ENCODE measurements at places on chromosomes 7 and 10. TPM values are rescaled to one million over a fixed set of nuclear protein-coding genes. Genes with fewer than 3 reads are reported as not detected.

Gene HOXA6
- 12.5 TPM for total RNA-seq

Gene SNX13
- 97.6 TPM for total RNA-seq

DNA sequence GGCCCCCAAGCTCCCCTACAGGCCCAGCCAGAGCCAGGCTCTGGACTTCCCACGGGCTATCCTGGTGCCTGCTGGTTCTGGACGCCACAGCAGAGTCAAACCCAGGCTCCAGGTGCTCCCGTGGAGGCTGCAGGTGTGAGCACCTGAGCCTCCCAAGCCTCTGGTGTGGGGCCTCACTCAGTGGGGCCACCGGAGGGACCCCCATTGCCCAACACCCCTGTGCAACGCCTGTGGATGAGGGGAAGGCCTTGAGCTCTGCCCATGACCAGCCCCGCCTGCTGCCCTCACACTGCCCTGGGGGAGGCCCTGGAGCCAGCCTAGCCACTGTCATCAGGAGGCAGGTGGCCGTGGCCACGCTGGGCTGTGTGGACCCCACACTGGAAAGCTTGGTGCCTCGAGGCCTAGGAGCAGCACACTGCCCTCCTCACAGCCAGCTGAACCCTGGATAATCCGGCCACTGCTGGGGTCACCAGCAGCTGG lies 229.3 kb downstream of the MAD1L1 start:
- no peak overlapping the region for H3K4me3 ChIP-seq
- no peak for DNase-seq

DNA sequence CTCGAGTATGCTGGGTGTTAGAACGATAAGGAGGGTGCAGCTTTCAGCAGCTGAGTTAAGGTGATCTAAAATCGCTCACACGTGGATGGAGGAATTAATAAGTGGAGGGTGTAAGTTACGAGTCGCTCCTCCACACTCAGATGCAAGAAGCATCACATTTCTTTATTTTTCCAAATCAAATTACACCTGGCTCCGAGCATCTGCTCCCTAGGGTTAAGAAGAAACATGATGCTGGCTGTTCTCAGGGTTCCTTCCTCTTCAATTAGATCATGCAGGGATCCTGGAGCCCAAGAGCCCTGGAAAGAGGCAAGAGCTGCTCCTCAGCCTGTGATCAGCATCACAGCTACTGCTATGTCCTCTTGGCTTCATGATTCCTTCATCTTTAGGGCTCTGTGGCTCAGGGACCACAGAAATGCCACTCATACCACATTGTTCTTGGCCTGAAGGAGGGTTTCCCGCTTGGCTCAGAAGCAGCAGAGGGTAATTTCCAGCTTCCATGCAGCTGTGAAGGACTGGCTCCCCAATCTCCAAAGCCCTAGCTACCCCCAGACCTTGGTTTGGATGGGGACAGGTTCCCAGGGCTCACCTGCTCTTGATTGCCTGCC lies 235.9 kb upstream of the ZNF32 start:
- no peaks in the 10 kb centered on the region for H3K36me3 ChIP-seq
- peaks cover 6% of the 10 kb centered on the region for H3K4me1 ChIP-seq
- no peaks in the 10 kb centered on the region for H3K27me3 ChIP-seq
- no peak overlapping the region for H3K4me3 ChIP-seq

DNA sequence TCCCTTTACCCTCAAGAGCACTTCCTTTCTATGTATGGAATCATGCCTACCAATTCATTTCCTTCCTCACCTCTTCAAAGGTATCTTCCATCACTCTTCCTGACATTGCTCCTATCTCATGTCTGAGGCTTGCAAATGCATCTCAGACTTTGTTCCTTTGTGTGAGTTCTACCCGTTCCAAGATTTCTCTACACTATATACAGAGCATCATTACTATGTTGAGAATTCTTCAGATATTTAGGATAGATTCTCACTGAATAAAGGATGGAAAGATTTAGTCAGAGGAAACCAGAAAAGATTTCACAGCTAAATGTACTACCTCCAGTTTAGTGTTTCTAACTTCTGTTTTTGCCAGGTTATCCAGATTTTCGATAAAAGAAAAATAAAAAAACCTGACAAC lies 462.7 kb downstream of the PHTF2 start:
- no peaks in the 10 kb centered on the region for H3K27me3 ChIP-seq
- H3K36me3 ChIP-seq, result no peaks in the 10 kb centered on the region
- H3K4me1 ChIP-seq, result peaks cover 3% of the 10 kb centered on the region
- DNase-seq, result no peak
- no peak overlapping the region for H3K27ac ChIP-seq

DNA sequence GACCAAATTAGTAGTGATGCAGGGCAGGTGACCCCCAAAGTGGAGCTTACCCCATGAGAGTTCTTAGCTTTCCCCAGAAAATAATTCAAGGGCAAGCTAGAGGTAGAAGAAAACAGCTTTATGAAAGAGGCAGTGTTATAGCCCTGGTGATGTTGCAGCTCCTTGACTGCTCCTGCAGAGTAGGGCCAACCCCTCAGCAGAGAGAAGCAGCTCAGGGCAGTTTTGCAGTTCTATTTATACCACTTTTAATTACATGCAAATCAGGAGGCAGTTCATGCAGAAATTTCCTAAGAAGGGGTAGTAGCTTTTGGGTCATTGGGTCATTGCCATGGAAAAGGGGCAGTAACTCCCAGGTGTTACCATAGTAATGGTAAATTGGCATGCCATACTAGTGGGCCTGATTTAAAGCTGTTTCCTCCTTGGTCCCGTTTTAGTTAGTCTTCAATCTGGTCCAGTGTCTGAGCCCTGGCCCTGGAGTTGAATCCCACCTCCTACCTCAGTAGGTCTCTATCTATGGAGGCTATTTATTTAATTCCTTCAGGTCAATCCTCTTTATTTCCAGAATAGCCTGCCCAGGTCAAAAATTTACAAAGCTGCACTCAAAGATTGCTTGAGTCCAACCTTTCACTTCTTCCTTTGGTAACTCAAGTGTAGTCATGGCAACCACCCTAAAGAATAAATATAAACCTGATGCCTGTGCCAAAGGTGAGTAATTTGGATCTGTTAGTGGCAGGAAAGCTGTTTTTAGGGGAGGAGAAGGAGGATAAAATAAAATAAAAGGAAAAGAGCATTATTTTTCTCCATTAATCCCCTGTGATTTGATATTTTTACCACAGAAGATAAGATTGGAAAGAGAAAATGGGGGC lies 29.5 kb downstream of the PLXDC2 start:
- no peaks in the 10 kb centered on the region for H3K36me3 ChIP-seq
- no peak overlapping the region for H3K4me3 ChIP-seq
- H3K4me1 ChIP-seq, result peaks cover 4% of the 10 kb centered on the region
- H3K27me3 ChIP-seq, result no peaks in the 10 kb centered on the region

DNA sequence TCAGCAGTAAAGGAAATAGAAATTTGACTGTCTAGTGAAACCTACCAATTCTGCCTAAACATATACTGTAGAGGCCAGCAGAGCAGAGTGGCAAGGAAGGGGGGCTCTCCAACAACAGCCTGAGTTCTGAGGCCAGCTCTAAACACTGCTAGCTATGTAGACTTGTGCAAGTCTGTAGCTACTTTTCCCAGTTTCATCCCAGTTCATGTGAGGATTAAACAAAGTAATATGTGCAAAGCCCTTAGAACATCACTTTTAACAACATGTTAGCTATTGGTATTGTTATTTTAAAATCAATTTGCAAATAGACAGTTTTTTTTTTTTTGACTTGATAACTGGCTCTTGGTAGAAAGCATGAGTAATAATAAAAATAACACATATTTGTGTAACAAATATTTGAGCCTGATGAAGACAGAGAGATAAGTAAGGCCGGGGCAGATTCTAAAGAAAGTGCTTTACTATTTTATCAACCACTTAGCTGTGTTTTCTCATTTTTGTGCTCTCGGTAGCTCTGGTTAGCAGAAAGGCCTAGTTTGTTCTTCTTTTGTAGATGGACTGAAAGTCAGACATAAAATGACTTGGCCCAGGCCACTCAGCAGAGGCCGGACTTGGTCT lies 9.3 kb downstream of the CHST12 start:
- H3K27me3 ChIP-seq, result no peaks in the 10 kb centered on the region
- no peak overlapping the region for H3K27ac ChIP-seq
- DNase-seq, result no peak
- no peak overlapping the region for H3K4me3 ChIP-seq
- no peaks in the 10 kb centered on the region for H3K36me3 ChIP-seq

GRCh38 chr10:114894911-114895310 lies 43.1 kb upstream of the TRUB1 start:
- DNase-seq, result peak; percentile 75
- no peak overlapping the region for H3K4me3 ChIP-seq
- no peaks in the 10 kb centered on the region for H3K27me3 ChIP-seq

DNA sequence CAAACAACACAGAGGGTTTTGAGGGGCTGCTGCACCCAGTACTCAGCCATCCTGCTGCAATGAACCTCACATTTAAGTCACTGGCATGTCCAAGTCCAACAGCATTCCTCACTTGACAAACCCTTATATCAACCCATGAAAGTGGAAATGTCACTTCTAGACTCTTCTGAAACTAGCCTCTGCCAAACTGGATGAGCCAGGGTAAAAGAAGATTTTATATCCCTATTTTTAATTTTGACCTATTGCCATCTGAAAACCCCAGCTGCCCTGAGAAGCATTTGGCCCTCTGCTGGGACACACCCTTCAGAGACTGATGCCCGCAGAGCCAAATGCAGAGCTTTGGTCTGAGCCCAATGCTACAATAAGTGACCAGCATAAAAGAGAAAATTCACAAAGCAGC lies 201.1 kb downstream of the ANK3 start:
- peaks cover 3% of the 10 kb centered on the region for H3K36me3 ChIP-seq
- H3K27me3 ChIP-seq, result no peaks in the 10 kb centered on the region
- H3K4me3 ChIP-seq, result no peak overlapping the region
- H3K4me1 ChIP-seq, result no peaks in the 10 kb centered on the region

GRCh38 chr10:895324-895723 lies 36.2 kb downstream of the LARP4B start:
- no peaks in the 10 kb centered on the region for H3K4me1 ChIP-seq
- no peak overlapping the region for H3K27ac ChIP-seq
- no peak overlapping the region for H3K4me3 ChIP-seq
- no peaks in the 10 kb centered on the region for H3K36me3 ChIP-seq

- no peak overlapping the region for H3K4me3 ChIP-seq
- H3K4me1 ChIP-seq, result no peaks in the 10 kb centered on the region
- H3K36me3 ChIP-seq, result no peaks in the 10 kb centered on the region
- no peaks in the 10 kb centered on the region for H3K27me3 ChIP-seq
- DNase-seq, result no peak
Measured at GRCh38 chr7:50278120-50278519, 26.4 kb upstream of the IKZF1 start.
